Keratinocyte (primary cell): ENCODE measurements at places on chromosomes 4 and X. TPM values are rescaled to one million over a fixed set of nuclear protein-coding genes. Genes with fewer than 3 reads are reported as not detected.

GRCh38 chr4:40685300-40685699 is 55.6 kb upstream of the RBM47 start:
- no peaks in the 10 kb centered on the region for H3K36me3 ChIP-seq
- H3K4me1 ChIP-seq, result peaks cover 8% of the 10 kb centered on the region
- H3K27me3 ChIP-seq, result no peaks in the 10 kb centered on the region
- no peak overlapping the region for H3K27ac ChIP-seq
- DNase-seq, result no peak

DNA sequence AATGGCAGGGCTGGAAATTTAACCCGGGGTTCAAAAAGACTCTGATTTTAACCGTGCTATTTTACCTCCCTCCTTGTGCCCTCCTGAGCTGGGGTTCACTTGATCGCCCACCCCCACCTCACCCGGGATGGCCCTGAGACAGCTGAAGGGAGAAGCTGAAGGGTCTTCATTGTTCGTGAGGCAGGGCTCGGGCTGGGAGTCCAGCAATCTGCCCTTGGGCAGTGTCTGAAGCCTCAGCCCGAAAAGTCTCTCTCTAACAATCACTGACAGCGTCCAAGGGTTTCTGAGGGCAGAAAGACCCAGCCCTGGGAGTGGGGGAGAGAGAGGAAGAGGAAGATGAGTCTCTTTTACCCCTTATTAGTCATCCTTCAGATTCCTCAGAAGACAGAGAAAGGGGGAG is 39.4 kb upstream of the PHOX2B start:
- peaks cover 4% of the 10 kb centered on the region for H3K27me3 ChIP-seq
- H3K4me3 ChIP-seq, result no peak overlapping the region
- H3K36me3 ChIP-seq, result no peaks in the 10 kb centered on the region
- no peak overlapping the region for H3K27ac ChIP-seq
- no peaks in the 10 kb centered on the region for H3K4me1 ChIP-seq

GRCh38 chrX:69107231-69107739 is 58.0 kb downstream of the PJA1 start:
- H3K27me3 ChIP-seq, result peaks cover 6% of the 10 kb centered on the region
- H3K4me3 ChIP-seq, result no peak overlapping the region
- DNase-seq, result no peak
- H3K27ac ChIP-seq, result no peak overlapping the region
- no peaks in the 10 kb centered on the region for H3K36me3 ChIP-seq

DNA sequence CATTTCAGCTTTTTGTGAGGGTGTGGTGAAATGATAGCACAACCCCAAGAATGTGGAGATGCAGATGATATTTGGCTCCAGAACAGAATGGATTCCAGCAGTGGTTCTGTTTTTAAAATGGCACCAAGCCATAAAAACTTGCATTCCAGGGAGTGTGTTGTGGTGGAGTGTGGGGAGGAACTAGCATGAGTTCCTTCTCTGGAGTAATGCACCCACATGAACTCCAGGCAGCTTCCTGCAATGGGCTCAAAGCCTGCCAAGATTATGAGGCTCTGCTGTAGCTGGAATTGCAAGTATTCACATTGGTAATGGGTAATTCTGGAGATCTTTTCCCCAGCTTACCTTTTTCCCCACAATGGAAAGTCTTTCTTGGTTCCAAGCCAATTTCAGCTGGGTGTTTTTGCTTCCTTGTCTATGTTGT is 161.4 kb downstream of the RAB28 start:
- peak; percentile 13 for DNase-seq
- no peaks in the 10 kb centered on the region for H3K4me1 ChIP-seq
- H3K4me3 ChIP-seq, result no peak overlapping the region
- no peaks in the 10 kb centered on the region for H3K36me3 ChIP-seq
- no peaks in the 10 kb centered on the region for H3K27me3 ChIP-seq

DNA sequence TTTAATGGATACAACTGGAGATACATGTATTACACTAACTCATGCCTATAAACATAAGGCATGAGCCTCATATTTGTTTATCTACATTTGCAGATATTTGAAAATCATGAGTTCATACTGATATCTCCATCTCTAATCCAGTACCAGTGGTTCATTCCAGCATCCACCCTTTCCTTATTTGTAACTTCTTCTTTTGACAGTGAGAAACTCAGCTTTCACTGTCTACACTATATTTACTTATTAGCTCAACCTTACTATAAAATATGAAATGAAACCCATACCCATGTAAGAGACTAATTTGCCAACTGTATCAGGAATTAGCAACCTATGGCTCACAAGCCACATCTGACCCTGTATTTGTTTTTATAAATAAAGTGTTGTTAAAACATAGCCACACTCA is 161.9 kb upstream of the GPRIN3 start:
- peak overlapping the region; percentile 64 for H3K27ac ChIP-seq
- peak overlapping the region; percentile 30 for H3K4me3 ChIP-seq
- no peaks in the 10 kb centered on the region for H3K36me3 ChIP-seq
- DNase-seq, result no peak

DNA sequence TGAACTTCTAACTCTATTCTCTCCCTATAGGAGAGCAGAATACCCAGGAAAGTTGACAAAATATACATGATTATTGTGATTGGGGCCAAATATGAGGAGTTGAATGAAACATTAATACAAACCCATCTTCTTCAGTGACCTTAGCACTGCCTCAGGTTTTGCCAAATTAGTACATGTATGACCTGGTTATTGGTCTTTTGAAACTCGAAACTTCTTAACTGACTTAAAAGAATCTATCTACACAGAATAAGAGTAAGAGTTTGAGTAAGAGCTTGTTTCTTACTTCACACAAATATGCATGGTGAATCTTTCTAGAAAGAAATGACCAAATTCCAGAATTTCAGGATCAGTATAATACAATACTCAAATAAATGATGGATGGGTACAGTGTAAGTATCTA is 213.0 kb upstream of the GK2 start:
- H3K4me1 ChIP-seq, result no peaks in the 10 kb centered on the region
- H3K4me3 ChIP-seq, result no peak overlapping the region
- H3K36me3 ChIP-seq, result no peaks in the 10 kb centered on the region
- H3K27ac ChIP-seq, result no peak overlapping the region
- DNase-seq, result no peak

- H3K27ac ChIP-seq, result no peak overlapping the region
- no peaks in the 10 kb centered on the region for H3K27me3 ChIP-seq
- no peak for DNase-seq
- H3K36me3 ChIP-seq, result no peaks in the 10 kb centered on the region
- no peaks in the 10 kb centered on the region for H3K4me1 ChIP-seq
- H3K4me3 ChIP-seq, result no peak overlapping the region
These were observed 30.1 kb downstream of the TEX13A start for GRCh38 chrX:105190252-105190853.

GRCh38 chrX:122622795-122623194 is 561.3 kb upstream of the GRIA3 start:
- H3K36me3 ChIP-seq, result no peaks in the 10 kb centered on the region
- H3K4me1 ChIP-seq, result no peaks in the 10 kb centered on the region
- DNase-seq, result no peak
- no peak overlapping the region for H3K4me3 ChIP-seq

DNA sequence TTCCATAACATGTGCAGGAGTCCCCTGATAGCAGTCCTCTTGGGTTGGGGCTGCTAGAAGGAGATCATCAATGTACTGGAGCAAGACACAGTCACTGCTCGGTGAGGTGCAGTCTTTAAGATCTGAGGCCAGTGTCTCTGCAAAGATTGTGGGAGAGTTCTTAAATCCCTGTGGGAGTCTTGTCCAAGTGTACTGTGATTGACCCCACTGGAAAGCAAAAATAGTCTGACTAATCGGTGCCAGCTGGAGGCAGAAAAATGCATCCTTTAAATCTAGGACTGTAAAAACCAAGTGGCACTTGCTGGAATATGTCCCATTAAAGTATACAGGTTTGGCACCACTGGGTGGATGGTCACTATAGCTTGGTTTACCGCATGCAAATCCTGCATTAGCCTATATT is 31.1 kb downstream of the SULT1E1 start:
- no peak for DNase-seq
- peaks cover 3% of the 10 kb centered on the region for H3K4me1 ChIP-seq
- no peaks in the 10 kb centered on the region for H3K27me3 ChIP-seq
- H3K27ac ChIP-seq, result no peak overlapping the region
- H3K4me3 ChIP-seq, result no peak overlapping the region

DNA sequence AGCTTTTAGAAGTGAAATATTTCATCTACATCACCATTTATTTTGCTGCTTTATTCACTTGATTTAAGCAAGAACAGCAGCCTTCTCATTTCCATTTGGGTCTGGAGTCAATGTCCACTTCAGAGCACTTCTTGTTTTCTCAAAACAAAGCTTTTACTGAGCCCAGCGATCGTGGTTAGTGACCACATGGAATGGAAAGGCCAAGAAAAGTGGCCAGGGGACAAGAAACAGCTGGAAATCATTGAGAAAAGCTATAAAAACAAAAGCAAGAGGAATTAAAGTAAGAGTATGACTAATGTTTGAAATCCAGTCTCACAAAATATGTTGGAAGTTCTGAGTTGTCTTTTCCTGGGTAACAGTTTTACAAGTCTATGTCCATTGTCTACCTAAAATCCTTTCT is 328.4 kb upstream of the INTU start:
- DNase-seq, result no peak
- H3K4me3 ChIP-seq, result no peak overlapping the region
- no peaks in the 10 kb centered on the region for H3K4me1 ChIP-seq
- H3K36me3 ChIP-seq, result no peaks in the 10 kb centered on the region
- H3K27me3 ChIP-seq, result no peaks in the 10 kb centered on the region

- no peak overlapping the region for H3K4me3 ChIP-seq
- H3K36me3 ChIP-seq, result no peaks in the 10 kb centered on the region
- no peaks in the 10 kb centered on the region for H3K4me1 ChIP-seq
- no peak for DNase-seq
- H3K27me3 ChIP-seq, result no peaks in the 10 kb centered on the region
These were observed 56.4 kb downstream of the PGRMC1 start for GRCh38 chrX:119292445-119292844.

- peaks cover 4% of the 10 kb centered on the region for H3K4me1 ChIP-seq
- H3K27ac ChIP-seq, result no peak overlapping the region
- no peak for DNase-seq
- H3K27me3 ChIP-seq, result no peaks in the 10 kb centered on the region
These were observed 170.0 kb upstream of the PPARGC1A start for GRCh38 chr4:24059839-24060238.

DNA sequence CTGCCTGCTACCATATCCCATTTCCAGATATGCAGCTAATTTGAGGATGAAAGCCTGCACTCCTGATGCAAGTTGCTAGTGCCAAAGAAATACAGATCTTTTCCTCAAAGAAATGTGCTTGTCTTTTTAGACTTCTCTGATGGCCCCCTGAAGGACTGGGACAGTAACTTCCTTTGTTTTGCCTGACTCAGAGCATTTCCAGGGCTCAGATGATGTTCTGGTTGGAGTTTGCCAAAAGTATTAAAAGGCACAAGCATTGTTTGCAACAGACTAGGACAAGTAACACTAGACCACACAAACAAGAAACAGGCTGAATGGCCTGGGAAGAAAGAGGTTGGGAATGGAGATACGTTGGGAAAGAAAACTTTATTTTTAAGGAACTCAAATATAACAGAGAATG is 175.2 kb downstream of the IL13RA2 start:
- H3K27ac ChIP-seq, result no peak overlapping the region
- DNase-seq, result no peak
- no peaks in the 10 kb centered on the region for H3K27me3 ChIP-seq
- no peak overlapping the region for H3K4me3 ChIP-seq
- no peaks in the 10 kb centered on the region for H3K36me3 ChIP-seq

GRCh38 chrX:19372547-19373331 is 29.0 kb downstream of the PDHA1 start:
- no peak overlapping the region for H3K27ac ChIP-seq
- DNase-seq, result no peak
- peak overlapping the region; percentile 21 for H3K4me3 ChIP-seq
- H3K4me1 ChIP-seq, result peaks cover 4% of the 10 kb centered on the region
- H3K27me3 ChIP-seq, result no peaks in the 10 kb centered on the region
- H3K36me3 ChIP-seq, result no peaks in the 10 kb centered on the region

DNA sequence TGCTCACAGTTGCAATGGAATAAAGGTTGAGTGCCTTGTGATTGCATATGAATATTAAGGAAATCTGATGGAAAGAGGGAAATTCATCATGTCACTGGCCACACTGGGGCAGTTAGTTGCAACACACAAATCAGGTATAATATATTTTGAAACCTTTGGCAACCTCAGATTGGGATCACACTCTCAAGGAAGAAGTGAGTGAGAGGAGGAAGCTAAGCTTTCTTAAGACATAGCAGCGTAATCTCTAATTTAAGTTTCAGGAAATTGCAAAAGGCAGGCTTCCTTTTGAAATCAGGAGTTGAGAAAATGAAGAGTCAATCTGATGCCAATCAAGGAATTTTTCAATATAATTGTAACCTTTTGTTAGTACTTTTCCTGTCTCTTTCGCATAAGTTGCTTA is 12.3 kb upstream of the CLTRN start:
- H3K4me1 ChIP-seq, result peaks cover 22% of the 10 kb centered on the region
- peak overlapping the region; percentile 99 for H3K27ac ChIP-seq
- peaks cover 3% of the 10 kb centered on the region for H3K36me3 ChIP-seq
- no peak for DNase-seq
- no peaks in the 10 kb centered on the region for H3K27me3 ChIP-seq

- peaks cover 8% of the 10 kb centered on the region for H3K27me3 ChIP-seq
- H3K4me3 ChIP-seq, result peak within 1 kb of the TSS; percentile 44
- no peak for DNase-seq
- H3K4me1 ChIP-seq, result peaks cover 9% of the 10 kb centered on the region
- no peak within 1 kb of the TSS for H3K27ac ChIP-seq
- H3K36me3 ChIP-seq, result no peaks in the 10 kb centered on the region
These were observed at the start of gene PF4V1 for GRCh38 chr4:73853246-73853704. TSS of gene PF4V1 (plus strand) at chr4:73853296. CDS start at chr4:73853363, 67 bp downstream.

DNA sequence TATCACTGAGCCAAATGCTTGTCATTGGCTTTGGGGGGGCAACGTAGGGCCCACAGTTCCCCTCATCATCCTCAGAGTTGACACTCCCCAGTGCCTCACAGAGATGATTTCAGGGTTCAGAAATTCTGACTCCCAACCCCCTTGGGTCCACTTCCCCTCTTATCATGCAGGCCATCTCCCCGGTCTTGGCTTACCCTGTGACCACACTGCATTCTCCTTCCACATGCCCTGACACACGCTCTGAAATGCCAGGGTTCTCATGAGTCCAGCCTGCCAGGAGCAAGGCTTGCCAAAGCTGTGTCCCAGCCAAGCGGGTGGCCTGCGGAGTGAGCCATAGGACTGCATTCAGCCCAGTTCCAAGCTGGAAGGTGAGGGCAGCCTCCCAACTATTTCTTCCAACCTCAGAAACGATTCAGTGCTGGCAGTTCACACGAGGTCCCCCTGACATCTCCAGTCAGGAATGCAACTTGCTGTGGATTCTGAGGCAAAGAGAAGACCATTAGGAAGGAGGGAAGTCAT is 101.2 kb downstream of the SMIM20 start:
- no peak for DNase-seq
- no peak overlapping the region for H3K27ac ChIP-seq
- peaks cover 22% of the 10 kb centered on the region for H3K27me3 ChIP-seq
- H3K4me3 ChIP-seq, result no peak overlapping the region
- H3K4me1 ChIP-seq, result no peaks in the 10 kb centered on the region

- H3K4me1 ChIP-seq, result no peaks in the 10 kb centered on the region
- H3K4me3 ChIP-seq, result no peak overlapping the region
- H3K27me3 ChIP-seq, result no peaks in the 10 kb centered on the region
- no peak overlapping the region for H3K27ac ChIP-seq
- no peak for DNase-seq
- H3K36me3 ChIP-seq, result no peaks in the 10 kb centered on the region
These were observed 2582.2 kb downstream of the PCDH7 start for GRCh38 chr4:33302321-33302720.

DMRTC1 gene
- polyA plus RNA-seq, result not detected in 3 replicates

ITIH6 gene
- 0.01 TPM in 1 of 3 replicates, not detected in the others for polyA plus RNA-seq

CAPN6 gene
- polyA plus RNA-seq, result 0.03 to 0.06 TPM (median 0.03 TPM) in 3 replicates

CT45A1 gene
- polyA plus RNA-seq, result not detected in 3 replicates

ZNF157 gene
- polyA plus RNA-seq, result 0.06 to 0.12 TPM (median 0.06 TPM) in 3 replicates

MEPE gene
- polyA plus RNA-seq, result not detected in 3 replicates

PABPC5 gene
- not detected in 3 replicates for polyA plus RNA-seq

SSX1 gene
- polyA plus RNA-seq, result not detected in 3 replicates

MAGEA11 gene
- not detected in 3 replicates for polyA plus RNA-seq

ATRX gene
- 23.1 to 31.3 TPM (median 30.1 TPM) in 3 replicates for polyA plus RNA-seq

RENBP gene
- 0.08 to 0.40 TPM (median 0.16 TPM) in 3 replicates for polyA plus RNA-seq

EFHC2 gene
- 0.59 to 0.98 TPM (median 0.98 TPM) in 3 replicates for polyA plus RNA-seq
